ENCODE measurements at places on chromosomes 5 and 9.
A peak's percentile ranks its signal among the peaks of the same experiment; 100 is the strongest.

DNA sequence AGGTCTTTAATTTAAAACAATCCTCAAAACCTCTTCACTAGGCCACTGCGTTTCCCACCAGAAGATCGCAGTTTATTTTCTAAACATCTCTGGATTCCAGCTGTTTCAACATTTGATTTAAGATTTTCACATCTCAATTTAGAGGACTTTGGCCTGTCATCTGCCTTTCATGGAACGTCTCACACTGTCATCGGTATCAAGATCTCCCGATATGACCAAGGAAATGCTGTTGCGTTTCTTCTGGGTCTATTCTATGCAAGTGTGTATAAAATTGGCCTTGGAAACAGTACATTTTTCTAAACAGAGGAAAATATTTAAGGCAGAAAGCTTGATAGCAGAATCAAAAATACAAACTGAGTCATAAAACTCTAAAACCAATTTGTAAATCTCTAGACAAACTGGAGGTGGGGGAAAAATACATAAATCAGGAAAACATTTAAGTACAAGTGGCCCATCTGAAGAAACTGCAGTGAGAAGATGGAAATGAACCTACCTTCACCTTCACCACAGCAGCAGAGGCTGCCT lies 53.6 kb upstream of the SIMC1 start:
- DNase-seq: no peak

DNA sequence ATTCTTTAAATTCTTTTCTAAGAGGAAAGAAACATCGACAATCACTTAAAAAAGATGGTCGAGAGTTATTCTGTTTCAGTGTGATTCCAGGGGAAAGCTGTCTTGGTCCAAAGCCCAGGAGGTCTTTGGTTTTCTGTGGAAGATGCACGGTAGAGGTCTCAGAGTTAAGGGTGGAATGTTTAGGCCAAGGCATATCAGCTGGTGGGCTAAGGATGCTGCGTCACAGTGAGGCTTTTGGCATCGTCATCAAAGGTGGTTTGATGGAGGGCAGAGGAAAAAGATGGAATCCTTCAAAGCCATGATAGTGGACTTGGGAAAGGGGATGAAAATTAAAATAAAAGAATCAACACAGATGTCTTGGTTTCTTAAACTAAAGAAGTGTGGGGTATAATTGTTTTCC lies 137.3 kb upstream of the ANKH start:
- no peak for DNase-seq

DNA sequence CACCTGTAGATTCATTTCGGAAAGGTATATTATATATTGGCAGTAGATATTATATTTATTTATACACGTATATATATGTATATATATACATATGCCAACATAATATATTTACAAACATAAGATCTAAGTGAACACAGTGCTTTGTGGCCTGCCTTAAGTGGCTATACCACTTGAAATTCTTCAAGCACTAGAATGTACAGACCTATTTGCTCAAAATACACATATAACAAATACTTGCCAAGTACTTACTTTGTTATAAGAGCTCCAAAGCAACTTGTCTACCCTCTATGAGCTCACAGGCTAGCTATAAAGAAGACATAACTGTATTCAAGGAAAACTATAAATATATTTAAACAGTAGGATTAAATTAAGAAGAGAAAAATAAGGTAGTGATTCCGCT lies 33.6 kb upstream of the SLC36A1 start:
- no peak for DNase-seq

DNA sequence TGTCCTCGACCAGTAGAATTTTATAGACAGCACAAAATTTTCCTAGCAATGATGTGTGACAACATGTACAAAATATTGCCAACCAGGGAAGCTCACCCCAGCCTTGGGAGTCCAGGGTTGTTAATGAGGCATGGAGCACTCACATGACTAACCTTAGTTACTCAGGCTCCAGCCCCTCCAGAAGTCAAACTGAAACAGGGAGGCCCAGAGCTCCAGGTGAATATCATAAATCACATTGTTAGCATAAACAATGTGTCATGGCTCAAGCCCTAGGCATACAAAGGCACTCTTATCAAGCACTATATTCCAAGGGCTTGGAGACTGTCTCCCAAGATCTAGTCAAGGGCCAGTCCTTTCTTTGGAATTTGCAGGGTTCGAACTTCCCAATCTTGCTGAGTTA lies 44.4 kb downstream of the TNFAIP8 start:
- DNase-seq: no peak

GRCh38 chr9:87521834-87522233 lies 24.2 kb downstream of the DAPK1 start:
- DNase-seq: no peak

- DNase-seq: no peak
These were observed 15.9 kb downstream of the GABRA1 start for GRCh38 chr5:161863811-161864210.

GRCh38 chr5:142847898-142848790 lies 78.0 kb downstream of the ARHGAP26 start:
- no peak for DNase-seq

GRCh38 chr5:124438903-124439281 lies 307.5 kb downstream of the ZNF608 start:
- DNase-seq: peak; percentile 49

GRCh38 chr5:65480306-65480865 lies 1.3 kb downstream of the ADAMTS6 start:
- DNase-seq: peak; percentile 82

DNA sequence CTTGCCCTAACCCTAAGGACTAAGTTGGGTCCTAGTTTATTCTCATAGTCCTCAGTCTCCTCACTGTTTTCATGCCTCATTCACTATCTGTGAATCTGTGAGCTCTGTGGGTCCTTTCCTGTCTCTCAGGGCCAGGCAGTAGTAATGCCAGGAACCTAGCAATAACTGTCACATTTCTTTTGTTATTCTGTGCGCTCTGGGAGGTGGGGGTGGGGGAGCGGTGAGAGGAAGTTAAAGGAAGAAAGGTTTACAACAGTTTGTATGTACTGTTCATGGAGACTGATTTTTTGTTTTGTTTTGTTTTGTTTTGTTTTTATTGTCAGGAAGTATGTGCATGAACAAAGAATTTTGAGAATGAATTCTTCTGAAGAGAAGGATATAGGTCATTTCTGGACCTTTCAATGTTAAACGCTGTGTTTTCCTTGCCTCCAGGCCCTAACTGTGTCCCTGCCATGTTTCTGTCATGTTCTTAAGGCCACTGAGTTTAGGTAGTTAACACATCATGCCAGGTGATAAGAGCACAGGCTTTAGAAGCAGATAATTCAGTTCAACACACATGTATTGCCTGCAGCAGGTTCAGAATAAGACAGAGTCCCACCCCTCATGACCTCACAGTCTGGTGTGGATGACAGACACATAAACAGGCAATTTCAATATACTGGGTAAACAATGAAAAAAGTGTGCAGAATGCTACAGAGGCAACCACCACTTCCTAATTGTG lies 13.3 kb upstream of the FEM1C start:
- DNase-seq: no peak

DNA sequence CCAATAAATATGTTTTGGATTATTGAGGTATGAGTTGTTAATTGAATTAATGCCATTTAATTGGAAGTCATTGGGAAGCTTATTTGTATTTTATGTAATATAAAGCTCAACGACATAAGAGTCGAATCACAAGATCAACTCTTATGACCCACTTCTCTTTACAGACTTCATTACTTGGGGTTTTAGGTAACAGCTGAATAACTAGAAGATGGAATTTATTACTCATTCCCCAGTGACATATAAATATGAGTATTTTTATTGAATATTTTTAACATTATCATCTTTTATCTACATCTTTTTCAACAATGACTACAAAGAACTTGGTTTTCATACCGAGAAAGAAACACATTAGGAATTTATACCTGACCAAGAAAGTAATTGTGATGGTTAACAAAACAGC lies 21.1 kb downstream of the HMGCR start:
- DNase-seq: no peak

- DNase-seq: no peak
These were observed 58.4 kb downstream of the APC start for GRCh38 chr5:112795944-112796678.

- DNase-seq: no peak
These were observed 142.4 kb upstream of the ERCC6L2 start for GRCh38 chr9:95732802-95733688.

- peak; percentile 94 for DNase-seq
These were observed at the start of gene NDUFB6 for GRCh38 chr9:32572900-32573523. Gene NDUFB6 (minus strand): TSS chr9:32573159. CDS start chr9:32573060, 99 bp downstream.

- no peak for DNase-seq
These were observed 5.5 kb downstream of the FOXB2 start for GRCh38 chr9:77024776-77025545.

- DNase-seq: no peak
These were observed 18.6 kb upstream of the ALDH1A1 start for GRCh38 chr9:72971411-72971810.

DNA sequence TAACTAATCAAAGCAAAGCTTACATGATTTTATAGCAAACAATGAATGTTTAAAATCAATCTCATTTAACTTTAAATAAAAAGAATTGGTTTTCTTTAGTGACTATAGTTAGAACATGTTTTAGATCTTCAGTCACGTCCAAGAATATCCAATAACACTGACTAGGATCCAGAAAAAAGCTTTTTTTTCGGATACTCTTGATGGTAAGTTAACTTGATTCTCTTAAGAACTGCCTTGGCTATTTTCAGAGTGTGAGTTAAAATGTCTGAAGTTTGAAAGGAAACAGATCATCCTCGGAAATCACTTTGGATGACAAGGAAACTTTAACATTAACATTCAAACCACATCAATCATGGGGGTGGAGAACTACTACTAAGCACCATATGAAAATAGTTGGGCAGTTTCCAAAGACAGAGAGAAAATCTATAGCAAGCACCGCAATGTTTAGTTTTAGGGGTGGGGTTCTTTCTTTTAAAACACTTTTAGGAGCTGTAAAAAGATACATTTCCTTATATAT lies 83.7 kb upstream of the SLC27A6 start:
- no peak for DNase-seq

- DNase-seq: peak; percentile 47
These were observed 3.5 kb downstream of the RALGDS start for GRCh38 chr9:133117271-133118178.

- no peak for DNase-seq
These were observed 56.3 kb upstream of the KCNN2 start for GRCh38 chr5:114305402-114306207.

DNA sequence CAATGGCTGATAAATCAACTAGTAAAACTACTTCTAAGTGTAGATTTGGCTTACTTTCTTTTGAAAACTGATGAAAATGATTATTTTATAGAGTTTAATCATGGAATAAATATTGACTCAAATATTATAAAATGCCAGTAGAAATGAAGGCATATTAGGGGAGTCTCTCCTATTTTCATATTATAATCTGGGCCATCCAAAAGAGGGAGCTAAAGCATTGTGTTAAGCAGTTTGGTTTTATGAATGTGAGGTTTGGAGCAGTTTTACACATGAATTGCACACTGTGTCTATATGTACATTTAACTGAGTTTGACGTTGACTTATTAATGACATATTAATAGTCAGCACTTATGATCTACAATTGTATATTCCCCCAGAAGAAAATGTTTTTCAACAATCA lies 17.4 kb downstream of the CDH9 start:
- no peak for DNase-seq
